HT-29 (cell line): ENCODE measurements at places on chromosomes 5 and 9. TPM values are rescaled to one million over a fixed set of nuclear protein-coding genes. Genes with fewer than 3 reads are reported as not detected.

The PCDHGC4 gene
- 1.7 TPM in 1 of 2 replicates, not detected in the other for total RNA-seq

The NDUFS4 gene
- 62.4 and 68.0 TPM in 2 replicates for total RNA-seq

The MEF2C gene
- 0.08 and 0.46 TPM in 2 replicates for total RNA-seq

The C6 gene
- total RNA-seq = not detected in 2 replicates

The FGF1 gene
- not detected in 2 replicates for total RNA-seq

The HTR4 gene
- total RNA-seq = 0.15 TPM in 1 of 2 replicates, not detected in the other

- DNase-seq = no peak
Observed at GRCh38 chr5:135505973-135506372, 29.8 kb downstream of the NEUROG1 start.

GRCh38 chr5:154371687-154372086 lies 74.1 kb upstream of the SAP30L start:
- DNase-seq = no peak

GRCh38 chr5:69308046-69308553 lies 24.5 kb downstream of the CCDC125 start:
- DNase-seq = no peak

GRCh38 chr9:127722055-127722745 lies 6.3 kb downstream of the TTC16 start:
- peak; percentile 36 for DNase-seq

- no peak for DNase-seq
Observed at GRCh38 chr9:5622016-5622415, 6.9 kb upstream of the RIC1 start.

DNA sequence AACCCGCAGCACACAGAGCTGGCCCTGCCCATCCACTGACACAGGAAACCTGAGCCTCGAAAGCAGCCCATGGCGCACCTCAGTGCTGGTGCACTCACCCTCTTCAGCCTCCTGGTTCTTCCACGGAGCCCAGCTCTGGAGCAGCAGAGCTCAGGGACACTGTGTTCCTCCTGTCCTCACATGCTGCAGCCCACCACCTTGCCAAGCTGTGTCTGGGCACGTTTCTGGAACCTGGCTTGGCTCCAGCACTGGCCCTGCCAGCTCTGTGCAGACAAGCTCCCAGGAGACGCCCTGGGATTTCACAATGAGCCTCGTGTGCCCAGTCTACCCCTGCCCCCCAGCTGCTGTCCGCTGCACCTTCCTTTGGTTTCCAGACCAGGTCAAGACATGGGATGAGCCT lies 119.5 kb downstream of the SYK start:
- no peak for DNase-seq

- DNase-seq = no peak
Observed at GRCh38 chr9:137138722-137139467, at the start of gene GRIN1. Gene GRIN1 (plus strand): TSS chr9:137139154. CDS start chr9:137139487, 333 bp downstream.

GRCh38 chr5:126446498-126447224 lies 23.5 kb downstream of the GRAMD2B start:
- DNase-seq = no peak

- no peak for DNase-seq
Observed at GRCh38 chr9:37290366-37290939, 132.0 kb upstream of the GRHPR start.

GRCh38 chr5:21831145-21831787 lies 1021.9 kb downstream of the CDH12 start:
- DNase-seq = no peak

DNA sequence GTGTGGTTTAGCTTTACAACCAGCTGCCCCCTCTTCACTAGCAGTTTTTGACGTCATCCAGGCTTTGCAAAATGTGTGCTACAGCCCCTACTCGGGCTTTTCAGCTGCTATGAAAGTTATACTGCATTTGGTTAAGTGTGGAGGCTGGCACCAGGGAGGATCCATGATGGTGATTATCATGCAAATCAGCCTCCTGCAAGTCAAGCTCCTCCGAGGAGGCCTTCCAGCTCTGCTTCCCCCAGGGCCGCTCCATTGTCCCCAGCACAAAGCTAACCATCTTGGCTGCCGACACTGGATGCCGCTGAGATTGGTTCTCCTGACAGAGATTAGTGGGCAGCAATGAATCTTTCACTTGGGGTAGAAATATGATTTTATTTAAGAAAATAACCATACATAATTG lies 159.6 kb downstream of the NR2F1-AS1 start:
- no peak for DNase-seq

- no peak for DNase-seq
Observed at GRCh38 chr5:179171251-179171815, 111.2 kb downstream of the ZNF354C start.

DNA sequence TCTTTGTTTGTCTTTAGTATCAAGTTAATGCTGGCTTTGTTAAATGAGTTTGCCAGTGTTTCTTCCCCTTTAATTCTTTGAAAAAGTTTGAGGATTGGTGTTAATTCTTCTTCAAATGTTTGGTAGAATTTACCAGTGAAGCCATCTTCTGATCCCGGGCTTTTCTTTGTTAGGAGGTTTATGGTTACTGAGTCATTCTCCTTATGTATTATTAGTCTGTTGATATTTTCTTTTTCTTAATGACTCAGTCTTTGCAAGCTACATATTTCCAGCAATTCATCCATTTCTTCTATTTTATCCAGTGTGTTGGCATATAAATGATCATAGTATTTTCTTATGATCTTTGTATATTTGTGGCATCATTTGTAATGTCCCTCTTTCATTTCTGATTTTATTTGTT lies 74.5 kb upstream of the SPINK5 start:
- no peak for DNase-seq

- no peak for DNase-seq
Observed at GRCh38 chr5:174734571-174735497, 10.5 kb downstream of the MSX2 start.
